ENCODE measurements at places on chromosomes 7 and 10. TPM values are rescaled to one million over a fixed set of nuclear protein-coding genes. Genes with fewer than 3 reads are reported as not detected.

Gene TDRD1
- not detected for total RNA-seq

Gene OPN1SW
- total RNA-seq, result not detected

Gene MIOS
- total RNA-seq, result 17.1 TPM

Gene NANOS1
- 9.9 TPM for total RNA-seq

Gene CCL26
- not detected for total RNA-seq

Gene PHKG1
- 3.7 TPM for total RNA-seq

Gene DOCK4
- total RNA-seq, result 16.6 TPM

Gene FAM237B
- not detected for total RNA-seq

Gene RNF32
- not detected for total RNA-seq

Gene KIF11
- total RNA-seq, result 1.9 TPM

Gene PNLIPRP1
- not detected for total RNA-seq

DNA sequence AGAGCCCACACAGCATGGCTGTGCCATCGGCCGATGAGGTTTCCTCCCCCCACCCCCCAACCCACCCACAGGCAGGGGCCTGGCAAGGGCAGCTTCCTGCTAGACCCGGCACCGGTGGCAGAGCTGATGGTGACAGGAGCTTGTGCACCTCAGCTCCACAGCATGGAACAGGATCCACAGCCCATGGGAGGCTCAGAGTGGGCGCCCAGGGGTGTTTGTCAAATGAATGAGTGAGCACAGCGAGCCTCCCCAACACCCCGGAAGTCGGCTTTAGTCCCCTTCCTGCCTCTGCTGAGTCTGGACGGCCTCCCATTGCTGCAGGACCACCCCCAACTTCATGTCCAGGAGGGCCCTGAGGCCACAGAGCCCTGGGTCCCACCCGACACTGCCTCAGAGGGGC is 68.9 kb downstream of the PDGFA start:
- no peak for DNase-seq

DNA sequence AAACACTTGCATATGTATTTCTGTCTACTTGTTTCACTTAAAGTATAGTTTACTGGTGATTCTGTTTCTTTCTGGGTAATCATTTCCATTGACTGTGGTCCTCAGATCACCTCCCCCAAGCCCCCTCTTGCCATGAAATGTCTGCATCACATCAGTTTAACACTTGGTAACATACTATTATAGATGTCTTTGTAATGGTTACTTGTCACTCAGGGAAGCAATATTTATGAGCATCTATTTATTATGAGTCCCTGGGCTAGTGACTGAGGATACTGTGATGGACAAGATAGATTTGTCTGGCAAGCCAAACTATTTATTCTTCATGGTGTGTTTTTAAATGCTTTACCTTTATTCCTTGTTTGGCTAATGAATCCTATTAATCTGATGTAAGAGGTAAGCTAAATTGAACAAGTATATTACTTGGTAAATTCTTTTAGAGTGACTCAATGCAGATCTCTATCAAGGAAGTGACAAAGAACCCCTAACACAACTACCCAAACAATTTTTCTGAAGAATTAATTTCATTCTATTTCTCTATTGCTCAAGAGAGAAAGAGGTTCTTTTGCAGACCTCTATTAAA is 270.9 kb downstream of the RELN start:
- no peak for DNase-seq

DNA sequence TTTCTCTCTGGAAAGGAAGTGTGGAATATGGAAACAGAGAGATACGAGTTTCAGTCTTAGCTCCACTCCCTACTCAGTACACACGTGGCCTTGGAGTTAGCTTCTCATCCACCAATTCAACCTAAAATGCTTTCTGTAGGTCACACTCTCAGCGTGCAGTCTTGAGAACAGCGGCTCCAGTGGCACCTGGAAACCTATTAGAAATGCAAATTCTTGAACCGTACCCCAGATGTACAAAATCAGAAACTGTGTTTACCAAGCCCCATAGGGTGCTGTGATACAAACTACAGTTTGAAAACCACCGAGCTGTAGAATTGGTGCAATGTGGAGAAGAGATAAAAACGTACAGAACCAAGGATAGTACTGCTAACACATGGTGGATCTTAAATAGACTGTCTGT is 91.1 kb upstream of the SP4 start:
- no peak for DNase-seq

DNA sequence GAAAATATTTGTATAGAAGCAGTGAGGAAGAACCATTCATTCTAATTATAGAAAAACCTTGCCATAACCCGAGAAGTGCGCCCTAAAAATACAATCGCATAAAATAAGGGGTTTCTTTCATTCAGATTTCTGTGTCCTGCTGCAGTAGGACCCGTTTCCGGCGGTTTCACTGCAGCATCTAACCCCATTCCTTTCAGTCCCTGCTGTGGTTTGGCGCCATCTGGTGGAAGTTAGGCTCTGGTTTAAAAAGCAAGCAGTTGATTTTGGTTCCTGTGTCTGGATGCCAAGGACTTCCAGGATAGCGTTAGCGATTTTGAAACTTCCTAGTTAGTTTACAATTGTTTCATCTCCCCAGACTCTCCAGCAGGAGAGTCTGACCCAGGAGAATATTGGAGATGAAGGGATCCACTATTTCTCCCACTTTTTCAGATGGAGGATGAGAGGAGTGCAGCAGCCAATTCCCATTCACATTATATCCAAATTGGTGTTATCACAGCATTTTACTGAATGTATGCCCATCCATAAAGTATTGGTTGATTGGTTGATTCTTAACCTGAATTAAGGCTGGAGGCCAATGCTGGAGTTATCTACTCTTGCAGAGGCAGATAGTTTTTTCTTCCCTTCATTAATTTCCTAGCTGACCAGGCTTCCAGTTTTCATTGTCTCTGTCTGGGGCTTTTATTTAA is 128.8 kb upstream of the CACNA2D1 start:
- peak; percentile 65 for DNase-seq

DNA sequence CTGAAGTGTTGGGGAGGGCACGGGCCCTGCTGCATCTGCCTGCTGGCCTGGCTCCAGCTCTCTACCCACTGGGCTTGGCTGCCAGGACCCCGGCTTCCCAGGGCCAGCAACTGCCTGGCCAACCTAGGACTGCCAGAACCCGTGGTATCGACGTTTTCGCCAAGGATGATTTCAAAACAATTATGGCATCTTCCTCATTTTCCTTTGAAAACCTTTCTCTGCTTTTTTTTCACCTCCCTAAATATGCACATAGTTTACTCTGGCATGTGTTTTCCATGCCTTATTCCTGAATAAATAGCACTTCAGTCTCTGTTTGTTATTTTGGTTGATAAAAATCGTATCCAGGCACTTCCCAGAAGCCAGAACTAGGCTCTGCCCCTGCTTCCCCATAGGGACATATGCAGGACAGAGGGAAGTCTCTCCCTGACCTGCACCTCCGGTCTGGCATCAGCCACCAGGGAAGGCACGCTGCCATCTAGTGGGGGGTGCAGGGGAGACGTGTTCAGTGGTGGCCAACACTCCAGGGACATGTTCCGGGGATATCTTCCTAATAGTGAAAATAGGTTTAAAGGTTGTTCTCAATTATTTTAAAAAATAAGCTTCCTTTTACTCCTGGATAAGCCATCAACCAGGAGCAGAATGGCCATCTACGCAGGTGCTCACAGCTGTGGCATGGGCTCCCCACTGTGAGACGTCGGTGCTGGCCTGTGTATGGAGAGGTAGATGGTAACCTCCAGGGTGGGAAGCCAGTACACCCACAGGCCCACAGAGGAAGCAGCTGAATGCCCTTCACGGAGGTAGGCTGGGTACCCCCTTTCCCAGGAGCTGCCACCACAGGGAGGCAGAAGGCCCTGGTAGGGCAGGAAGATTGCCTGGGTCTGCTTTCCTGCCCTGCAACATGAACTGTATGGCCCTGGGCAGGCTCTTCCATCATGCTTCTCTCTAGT is 30.7 kb upstream of the ANTXRL start:
- DNase-seq, result peak; percentile 62

DNA sequence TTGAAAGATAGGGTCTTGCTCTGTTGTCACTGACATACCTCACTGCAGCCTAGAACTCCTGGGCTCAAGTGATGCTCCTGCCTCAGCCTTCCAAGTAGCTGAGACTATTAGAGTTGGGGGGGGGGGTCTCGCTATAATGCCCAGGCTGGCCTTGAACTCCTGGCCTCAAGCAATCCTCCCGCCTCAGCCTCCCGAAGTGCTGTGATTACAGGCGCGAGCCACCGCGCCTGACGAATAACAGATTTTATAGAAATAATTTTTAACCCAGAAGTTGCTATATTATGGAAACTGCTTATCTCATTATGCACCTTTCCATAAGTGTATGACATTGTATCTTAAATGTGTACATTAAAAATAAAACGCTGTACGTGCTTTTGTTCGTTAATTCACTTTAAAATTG is 846 bp downstream of the ANKRD26 start:
- no peak for DNase-seq

- DNase-seq, result no peak
Measured at GRCh38 chr7:4085937-4086691, 596.0 kb upstream of the FOXK1 start.

DNA sequence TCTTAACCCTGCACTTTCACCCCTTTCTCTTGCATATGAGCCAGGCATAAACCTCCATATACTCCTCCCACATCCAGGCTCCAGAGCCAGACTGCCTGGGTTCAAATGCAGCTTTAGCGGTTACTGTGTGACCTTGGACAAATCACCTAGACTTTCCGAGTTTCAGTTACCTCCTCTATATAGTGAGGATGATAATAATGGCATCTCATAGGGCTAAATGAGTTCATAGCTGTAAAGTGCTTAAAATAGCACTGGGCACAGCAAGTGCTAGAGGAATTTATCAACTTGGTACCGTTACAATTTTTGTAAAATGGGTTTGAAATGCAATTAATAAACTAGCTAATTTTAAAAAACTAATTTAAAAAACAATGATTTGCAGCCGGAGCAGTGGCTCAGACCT is 53.4 kb upstream of the DGKI start:
- no peak for DNase-seq

GRCh38 chr7:148852272-148852671 is 31.8 kb downstream of the EZH2 start:
- no peak for DNase-seq

DNA sequence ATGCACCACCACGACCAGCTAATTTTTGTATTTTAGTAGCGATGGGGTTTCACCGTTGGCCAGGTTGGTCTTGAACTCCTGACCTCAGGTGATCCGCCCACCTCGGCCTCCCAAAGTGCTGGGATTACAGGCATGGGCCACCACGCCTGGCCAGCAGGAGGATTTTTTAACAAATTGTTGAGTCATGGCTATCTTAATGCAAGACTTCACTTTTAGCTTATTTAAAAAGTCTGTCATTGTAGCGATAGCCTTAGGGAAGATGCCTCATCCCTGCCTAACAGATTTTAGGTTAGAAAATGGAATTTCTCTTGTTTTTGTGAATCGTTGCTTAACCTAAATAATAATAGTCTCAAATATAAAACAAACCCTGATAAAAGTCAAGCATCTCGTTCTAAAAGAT is 35.5 kb downstream of the PPP2R2D start:
- DNase-seq, result no peak

DNA sequence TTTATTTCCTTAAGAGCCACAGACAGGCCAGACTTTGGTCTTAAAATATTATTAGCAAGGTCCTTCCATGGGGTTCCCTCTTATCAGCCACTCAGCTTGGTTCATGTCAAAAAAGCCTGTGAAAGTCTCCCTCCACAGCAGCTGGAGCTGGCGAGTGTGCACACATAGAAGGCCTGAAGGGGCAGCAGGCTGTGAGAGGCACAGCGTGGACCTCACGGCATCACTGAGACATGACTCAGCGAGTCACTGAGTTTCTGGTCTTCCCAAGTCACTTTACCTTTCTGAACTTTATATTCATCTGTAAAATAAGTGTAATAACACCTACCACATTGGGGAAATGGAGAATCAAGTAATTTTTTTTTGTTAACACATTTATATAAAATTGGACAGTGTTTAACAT is 8.7 kb downstream of the TAF3 start:
- DNase-seq, result no peak

GRCh38 chr7:28266402-28266801 is 85.8 kb upstream of the JAZF1 start:
- no peak for DNase-seq

DNA sequence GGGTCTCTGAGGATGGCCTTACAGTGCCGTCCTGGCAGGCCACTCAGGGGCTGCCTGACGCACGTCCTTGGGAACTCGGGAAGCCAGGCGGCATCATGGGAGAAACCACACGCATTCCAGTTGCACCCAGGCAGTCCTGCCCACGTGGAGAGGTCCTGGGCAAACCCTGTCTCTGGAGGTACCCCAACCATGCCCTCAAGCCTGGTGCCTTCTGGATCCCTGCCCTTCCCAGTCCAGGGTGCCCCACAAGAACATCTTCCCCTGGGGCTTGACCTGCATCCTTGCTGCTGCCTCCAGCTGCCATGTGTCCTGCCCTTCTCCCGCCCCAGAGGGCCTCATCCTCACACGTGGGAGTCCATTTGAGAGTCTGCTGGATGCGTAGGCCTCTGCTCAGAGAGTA is 200.3 kb upstream of the PPP2R2D start:
- no peak for DNase-seq

DNA sequence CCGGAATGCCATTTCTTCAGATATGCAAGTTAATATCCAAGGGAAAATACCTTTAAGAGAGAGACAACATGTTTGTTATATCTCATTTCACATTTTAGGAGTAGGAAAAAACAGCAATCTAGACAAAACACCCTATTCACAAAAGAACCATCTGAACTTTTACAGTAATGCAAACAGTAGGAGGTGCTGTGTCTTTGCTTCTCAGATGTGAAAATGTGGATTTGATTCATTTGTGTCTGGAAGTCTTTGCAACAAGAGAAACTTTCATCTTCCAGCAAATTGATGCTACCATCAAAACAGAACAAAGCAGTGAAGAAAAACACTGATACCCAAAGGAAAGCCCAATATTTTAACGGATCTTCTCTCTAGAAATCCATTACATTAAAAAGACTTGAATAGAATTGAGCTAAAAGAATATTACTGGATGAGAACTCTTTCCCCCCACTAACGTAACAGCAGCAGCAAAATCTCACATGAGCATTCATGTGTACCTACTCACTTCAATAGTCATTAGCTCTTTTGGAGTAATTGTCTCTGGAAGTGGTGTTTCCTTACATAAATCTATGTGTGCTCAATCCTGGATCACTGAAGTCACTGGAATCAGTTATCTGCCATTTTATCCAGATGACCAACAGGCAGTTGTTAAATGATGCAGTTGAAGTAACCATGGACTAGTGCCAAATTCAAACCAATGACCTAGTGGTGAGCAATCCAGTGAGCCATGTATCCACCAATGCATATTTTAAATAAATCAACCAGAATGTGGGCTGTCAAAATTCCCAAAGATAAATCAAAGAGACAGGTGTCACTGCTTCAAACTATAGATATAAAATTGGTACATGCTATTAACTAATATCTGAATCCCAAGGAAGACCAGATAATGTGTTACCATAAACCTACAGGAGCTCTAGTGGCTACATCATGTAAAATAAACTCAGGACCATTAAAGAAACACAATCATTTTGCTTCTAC is 1.8 kb downstream of the SEMA3C start:
- no peak for DNase-seq

- DNase-seq, result peak; percentile 76
Measured at GRCh38 chr7:100435401-100436304, 644 bp downstream of the PPP1R35 start.

DNA sequence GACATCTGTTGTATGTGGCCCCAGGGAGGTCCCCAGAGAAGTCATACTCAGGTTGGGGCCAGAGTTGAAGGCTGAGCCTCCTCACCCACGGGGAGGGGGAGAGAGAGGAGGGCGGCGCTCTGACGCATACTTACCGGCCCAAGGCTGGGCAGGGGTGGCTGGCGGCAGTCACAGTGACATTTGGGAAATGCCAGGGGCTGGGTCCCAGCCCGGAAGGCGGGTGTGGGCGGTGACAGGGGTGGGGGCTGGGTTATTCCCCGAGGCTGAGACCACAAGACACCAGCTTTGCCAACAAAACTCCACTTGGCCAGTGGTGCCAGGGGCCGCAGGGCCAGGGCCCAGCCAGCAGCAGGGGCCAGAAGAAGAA is 41.1 kb downstream of the RASGEF1A start:
- peak; percentile 21 for DNase-seq

Data from Peyer's patch (tissue), 4 donors.